ENCODE measurements at places on chromosomes 12 and 14.

GRCh38 chr14:91202234-91202974 is 42.1 kb downstream of the GPR68 start:
- no peak for DNase-seq

- no peak for DNase-seq
These were observed 136.3 kb upstream of the PRICKLE1 start for GRCh38 chr12:42725809-42726208.

- DNase-seq, result no peak
These were observed 133.5 kb downstream of the BICD1 start for GRCh38 chr12:32240162-32240561.

DNA sequence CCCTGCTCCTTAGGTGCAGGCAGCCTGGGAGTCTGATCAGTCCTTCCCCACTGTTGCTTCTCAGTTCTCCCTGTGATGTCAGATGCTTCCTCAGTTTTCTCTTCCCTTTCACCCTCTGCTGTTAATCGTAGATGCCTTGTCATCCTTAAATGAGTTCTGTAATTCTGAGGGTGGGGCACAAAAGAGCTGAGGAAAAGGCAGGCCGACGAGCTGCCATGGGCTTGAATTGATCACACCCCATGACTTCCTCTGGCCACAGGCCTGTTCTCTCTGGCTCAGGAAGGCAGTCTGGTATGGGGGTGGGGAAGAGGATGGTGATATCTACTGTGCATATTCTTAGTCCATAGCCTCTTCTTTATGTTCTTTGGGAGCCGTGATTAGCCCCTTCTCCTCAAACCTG is 5.2 kb upstream of the AP1G2 start:
- DNase-seq, result no peak

DNA sequence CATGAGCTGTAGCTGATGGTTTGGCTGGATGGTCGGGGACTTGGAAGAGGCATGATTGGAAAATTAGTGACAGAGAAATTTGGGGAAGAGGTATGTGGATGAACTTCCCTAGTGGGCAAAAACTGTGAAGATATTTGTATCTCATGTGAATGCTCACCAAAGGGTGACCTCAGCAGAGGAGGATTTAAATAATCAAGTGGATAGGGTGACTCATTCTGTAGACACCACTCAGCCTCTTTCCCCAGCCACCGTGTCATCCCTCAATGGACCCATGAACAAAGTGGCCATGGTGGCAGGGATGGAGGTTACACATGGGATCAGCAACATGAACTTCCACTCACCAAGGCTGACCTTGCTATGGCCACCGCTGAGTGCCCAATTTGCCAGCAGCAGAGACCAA is 60.8 kb upstream of the KRAS start:
- DNase-seq, result no peak

- peak; percentile 14 for DNase-seq
These were observed 38.4 kb upstream of the CPM start for GRCh38 chr12:68971404-68971803.

GRCh38 chr14:99545586-99545985 is 58.4 kb downstream of the CCDC85C start:
- no peak for DNase-seq

DNA sequence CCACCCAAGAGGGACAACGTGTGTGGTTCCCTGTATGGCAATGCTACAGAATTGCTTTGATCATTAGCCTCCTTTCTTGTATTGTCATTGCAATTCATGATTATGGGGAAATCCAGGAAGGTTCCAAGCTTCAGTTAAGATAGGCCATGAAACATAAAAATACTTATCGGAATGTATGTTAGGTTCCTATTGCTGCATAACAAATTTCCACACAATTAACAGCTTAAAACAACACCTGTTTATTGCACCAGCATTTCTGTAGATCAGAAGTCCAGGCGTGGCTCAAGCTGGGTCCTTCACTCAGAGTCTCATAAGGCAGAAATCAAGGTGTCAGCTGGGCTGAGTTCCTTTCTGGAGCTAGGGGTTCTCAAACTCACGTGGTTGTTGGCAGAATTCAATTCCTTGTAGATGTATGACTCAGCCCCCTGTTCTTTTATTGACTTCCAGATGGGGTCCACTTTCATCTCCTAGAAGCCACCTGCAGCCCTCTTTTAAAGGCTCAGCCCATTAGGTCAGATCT is 365.6 kb upstream of the TMPO start:
- DNase-seq, result no peak

- no peak for DNase-seq
These were observed 61.6 kb upstream of the DNM1L start for GRCh38 chr12:32617534-32617933.

- peak; percentile 40 for DNase-seq
These were observed 356.7 kb upstream of the DIO2 start for GRCh38 chr14:80567905-80568536.

DNA sequence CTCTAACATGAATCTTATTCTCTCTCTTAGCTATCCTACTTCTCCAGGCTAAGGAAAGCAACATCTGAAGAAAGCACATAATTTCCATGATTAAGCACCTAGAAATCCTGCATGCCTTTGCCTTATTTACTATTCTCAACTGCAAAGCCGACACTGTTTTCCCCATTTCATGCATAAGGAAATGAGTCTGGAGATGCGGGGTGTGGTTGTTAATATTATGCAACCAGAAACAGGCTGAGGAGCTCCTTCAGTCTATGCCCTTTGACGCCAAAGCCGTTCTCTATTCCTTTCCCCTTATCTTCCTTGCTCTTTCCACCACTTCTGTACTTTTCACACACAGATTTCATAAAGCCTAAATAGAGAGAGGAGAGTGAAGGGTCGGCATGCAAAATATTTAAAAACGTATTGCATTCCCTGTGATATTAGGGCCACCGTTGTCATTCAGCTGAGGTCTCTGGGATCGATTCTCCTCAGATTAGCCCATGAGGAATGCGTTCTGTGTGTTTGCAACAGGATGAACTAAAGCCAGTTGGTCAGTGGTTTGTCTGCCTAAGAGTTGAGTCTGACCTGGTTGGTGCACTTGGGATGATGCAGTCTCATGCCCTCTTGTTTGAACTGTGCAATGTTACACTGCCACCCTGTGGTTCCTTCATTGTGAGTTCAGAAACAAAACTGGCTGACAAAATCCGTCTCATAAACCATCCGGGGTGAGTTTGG is 53.1 kb upstream of the PLEKHG7 start:
- peak; percentile 59 for DNase-seq

DNA sequence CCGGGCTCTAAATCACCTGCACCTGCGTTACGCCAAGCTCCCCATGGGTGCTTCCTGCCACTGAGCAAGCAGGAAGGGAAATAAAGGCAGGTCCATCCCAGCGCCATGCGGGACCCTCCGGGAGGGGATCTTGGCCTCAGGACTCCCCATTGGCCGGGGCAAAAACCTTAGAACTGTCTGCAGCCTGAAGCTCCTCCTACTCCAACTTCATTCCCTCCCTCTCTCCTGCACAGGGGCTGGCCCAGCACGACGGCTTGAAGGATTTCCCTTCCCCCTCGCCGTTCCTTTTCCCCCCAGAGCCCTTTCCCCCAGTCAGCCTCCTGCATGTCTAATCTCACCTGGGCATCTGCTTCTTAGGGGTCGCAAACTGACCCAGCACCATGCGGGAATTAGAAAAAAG is 137.2 kb upstream of the NCOR2 start:
- no peak for DNase-seq

GRCh38 chr14:78446807-78447206 is 276.6 kb downstream of the NRXN3 start:
- peak; percentile 25 for DNase-seq

DNA sequence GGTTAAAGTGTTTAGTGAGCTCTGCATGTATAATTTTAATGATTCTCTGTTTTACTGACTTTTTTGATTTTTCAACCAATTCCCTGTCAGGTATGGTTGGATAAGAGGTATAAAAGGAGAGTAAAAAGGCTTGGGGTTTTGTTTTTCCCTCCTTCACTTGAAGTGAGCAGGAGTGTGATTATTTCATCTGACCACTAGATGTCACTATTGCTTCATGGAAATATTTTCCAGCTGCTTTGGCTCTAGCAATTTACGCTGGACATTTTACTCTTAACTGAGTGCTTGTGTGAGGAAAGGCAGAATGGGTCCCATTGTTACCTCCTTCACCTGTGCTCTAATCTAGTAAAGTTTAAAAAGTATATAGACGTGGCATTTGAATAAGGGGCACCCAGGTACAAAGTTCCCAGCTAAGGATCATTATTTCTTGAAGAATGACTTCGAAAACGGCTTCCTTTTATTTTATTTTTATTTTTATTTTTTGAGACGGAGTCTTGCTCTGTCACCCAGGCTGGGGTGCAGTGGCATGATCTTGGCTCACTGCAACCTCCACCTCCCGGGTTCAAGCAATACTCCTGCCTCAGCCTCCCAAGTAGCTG is 66.5 kb downstream of the TBC1D30 start:
- peak; percentile 58 for DNase-seq

DNA sequence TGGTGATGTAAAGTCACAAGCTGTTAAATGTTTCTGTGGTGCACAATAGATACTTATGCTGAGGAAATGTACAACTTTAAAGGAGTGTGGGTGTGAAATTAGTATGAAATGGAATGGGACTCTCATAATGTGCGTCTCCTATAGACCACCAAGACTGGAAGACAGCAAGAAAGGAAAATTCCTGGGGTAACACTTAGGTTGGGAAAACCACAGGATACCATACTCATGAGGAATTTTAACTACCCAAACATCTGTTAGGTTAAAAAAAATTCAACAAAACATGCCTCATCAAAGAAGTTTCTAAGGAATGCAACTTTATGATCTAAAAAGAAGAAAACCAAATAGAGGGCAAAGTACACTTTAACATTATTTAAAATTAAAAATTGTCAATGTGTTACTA is 113.7 kb upstream of the MYF6 start:
- peak; percentile 9 for DNase-seq

- DNase-seq, result no peak
These were observed 8.6 kb downstream of the RMST start for GRCh38 chr12:97471194-97471593.

GRCh38 chr12:97642911-97643310 is 180.3 kb downstream of the RMST start:
- no peak for DNase-seq

GRCh38 chr12:32501835-32502333 is 102.5 kb downstream of the FGD4 start:
- peak; percentile 16 for DNase-seq

DNA sequence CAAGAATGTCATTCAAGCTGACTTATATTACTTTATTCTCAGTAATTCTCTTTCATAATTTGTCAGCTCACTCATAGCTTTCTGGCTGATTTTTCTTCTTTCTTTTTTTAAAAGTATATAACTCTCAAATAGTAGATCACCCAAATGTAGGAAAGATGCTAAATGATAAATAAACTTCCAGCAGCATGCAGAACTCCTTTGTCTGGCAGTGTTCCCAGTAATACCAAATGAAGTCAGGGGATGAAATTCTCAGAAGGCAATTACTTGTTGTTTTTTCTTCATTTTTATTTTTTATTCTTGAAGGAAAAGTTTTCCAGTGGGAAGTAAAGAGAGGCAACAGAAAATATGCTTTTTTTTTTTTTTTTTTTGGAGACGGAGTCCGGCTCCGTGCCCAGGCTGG is 133.3 kb upstream of the SLCO1C1 start:
- DNase-seq, result no peak

DNA sequence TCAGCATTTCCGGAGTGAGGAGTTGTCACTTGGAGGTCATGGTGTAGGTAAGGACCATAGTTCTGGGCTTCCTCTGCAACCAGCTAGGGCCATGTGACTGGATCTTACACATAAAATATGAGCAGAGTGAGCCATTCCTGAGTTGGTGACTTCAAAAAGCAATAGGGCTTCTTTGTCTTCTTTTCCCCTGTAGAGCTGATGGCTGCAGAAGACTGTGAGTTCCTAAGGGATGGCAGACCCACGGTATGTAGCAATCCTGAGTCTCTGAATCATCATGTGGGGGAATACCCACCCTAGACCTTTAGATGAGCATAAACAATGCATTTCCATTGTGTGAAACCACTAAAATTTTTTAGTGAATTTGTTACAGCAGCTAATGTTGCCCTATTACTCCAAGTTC is 151.1 kb upstream of the TBX3 start:
- peak; percentile 52 for DNase-seq

DNA sequence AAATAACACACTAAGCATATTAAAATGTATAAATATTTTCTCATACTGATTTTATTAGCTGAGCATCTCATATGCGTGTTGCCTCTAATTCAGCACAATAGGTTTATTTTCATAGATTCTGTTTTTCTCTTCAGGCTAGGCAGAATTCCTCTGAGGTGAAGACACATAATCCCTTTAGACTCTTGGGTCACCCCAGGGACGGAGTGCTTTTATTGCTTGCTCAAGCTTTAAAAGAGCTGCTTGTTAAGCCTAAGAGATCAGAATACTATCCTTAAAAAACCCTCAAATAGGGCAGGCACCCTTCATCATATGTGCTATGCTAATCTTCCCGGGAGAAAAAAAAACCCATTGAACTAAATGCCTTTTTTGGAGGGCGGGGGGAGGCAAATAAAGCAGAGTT is 390.1 kb downstream of the KCNH5 start:
- DNase-seq, result no peak

GRCh38 chr12:12909995-12910420 is 18.6 kb downstream of the GPRC5A start:
- DNase-seq, result no peak

GRCh38 chr14:93346926-93347721 is at the start of gene COX8C:
Gene COX8C (plus strand): TSS chr14:93347182. CDS start chr14:93347269, 87 bp downstream.
- DNase-seq, result no peak

- DNase-seq, result no peak
These were observed at the start of gene CCER1 for GRCh38 chr12:90954921-90955320. Gene CCER1 (minus strand): TSS chr12:90955176. CDS start chr12:90954742, 434 bp downstream.

GRCh38 chr14:31037709-31038221 is 11.6 kb upstream of the STRN3 start:
- DNase-seq, result no peak

DNA sequence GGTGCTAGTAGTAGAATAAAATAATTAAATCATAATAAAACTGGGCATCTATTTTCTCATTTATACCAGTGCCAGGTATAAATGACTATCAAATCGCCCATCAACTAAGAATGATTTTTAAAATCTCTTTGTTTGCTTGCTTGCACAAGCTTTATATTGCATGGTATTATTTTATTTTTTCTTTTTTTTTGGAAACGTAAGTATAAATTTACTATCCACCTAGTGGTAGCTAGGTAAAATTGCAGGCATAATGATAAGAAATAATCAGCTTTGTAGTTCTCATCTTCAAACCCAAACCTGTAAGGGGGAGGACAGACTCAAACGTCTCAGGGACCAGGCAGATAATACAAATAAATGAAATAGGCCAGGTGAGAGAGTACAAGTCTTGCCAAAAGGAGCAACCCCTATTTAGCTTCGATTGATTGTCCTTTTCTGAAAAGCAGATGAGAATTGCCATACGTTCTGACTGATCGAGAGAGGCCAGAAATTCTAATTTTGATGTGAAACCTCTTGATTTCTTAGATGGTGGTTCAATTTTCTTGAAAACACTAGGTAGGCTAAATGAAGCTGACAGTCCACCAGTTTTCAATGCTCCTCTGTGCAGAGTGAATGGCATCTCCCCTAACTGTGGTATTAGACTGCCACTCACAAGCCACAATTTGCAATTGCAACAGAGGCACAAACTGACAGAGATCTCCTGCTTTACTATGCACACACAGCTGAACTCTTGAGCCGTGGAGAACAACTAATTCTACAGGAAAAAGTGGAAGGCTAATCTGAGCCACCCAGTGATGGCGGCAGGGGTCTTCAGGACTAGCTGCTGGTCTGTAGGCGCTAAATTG is 189.3 kb downstream of the DACT1 start:
- no peak for DNase-seq

- no peak for DNase-seq
These were observed 219.4 kb downstream of the LRRK2 start for GRCh38 chr12:40444174-40444573.
